ENCODE measurements at places on chromosomes 1 and 21.

- no peak for DNase-seq
Observed at GRCh38 chr1:227887697-227888403, 59.9 kb downstream of the WNT9A start.

DNA sequence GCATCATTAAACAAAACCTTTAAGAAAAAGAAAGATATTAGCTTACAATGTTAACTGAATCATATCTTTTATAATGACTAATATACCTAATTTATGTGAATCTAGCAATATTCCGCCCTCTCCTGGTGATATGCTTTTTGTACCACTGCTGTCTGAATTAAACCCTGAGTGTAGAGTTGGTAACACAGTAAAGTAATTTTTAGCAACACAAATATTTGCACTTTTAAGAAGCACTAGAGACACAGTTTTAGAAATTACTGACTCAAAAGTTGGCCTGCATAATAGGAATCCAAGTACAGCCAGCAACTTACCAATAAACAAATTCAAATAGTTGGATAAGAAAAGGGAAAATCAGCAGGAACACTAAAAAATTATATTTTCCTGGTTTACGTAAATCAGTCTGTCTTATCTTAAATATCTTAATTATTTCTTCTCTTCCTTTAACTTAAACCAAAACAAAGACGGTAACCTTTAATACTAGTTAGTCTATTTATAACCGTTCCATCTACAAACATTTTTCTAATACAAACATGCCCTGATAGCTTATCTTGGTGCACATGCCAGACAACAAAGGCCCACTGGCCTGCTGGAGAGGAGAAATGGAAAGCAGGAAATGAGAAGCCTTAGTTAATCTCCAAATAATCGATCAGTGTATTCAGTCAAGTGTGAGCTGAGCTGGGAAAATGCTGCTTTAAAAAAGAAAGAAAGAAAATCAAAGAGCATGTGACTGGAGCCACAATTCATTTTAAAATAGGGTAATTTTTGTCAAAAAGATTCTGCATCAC lies 246.0 kb downstream of the RERE start:
- no peak for DNase-seq

- no peak for DNase-seq
Observed at GRCh38 chr21:26157801-26158200, 12.8 kb downstream of the APP start.

- DNase-seq = no peak
Observed at GRCh38 chr1:233668146-233668724, 54.3 kb downstream of the KCNK1 start.

GRCh38 chr1:248910761-248911160 lies 4.7 kb downstream of the PGBD2 start:
- no peak for DNase-seq

DNA sequence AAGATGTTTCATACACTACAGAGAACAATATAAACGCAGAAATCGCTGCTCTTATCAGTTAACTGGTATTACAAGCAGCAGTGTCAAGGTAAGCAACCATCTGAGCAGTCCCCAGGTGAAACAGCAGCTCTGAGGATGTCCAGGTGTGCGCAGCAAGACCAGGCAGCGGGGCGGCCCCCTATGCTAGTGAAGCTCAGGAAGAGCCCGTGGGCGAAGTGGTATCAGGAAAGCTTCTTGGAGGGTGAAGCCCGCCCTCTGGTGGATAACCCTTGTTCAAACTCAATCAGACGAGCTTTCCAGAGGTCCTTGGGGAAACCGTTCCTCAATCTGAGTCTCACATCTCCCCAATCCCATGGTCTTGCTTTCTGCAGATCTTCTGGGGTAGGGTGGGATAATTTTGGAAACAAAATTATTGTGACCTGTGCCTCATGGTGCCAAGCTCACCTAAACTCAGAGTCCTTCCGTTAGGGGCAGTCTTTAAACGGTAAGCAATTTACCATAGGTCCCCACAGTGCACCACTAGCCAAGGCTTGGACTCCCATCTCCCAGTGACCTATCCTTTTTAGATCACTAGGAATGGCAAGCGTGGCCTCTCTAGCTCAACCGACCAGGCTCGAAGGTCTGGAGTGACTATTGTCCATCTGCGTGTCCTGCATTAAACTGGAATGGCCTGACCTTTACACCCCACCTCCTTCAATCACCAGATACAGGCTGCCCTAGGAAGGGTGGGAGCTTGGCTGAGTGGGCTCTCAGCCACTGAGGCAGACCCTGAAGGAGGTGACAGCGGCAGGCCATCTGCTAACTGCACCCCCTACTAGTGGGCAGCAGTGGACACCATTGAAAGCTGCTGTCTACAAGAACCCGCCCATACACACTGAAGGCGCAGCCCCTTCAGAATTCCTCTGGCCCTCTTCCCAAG lies 13.6 kb upstream of the FAM110D start:
- DNase-seq = peak; percentile 40

DNA sequence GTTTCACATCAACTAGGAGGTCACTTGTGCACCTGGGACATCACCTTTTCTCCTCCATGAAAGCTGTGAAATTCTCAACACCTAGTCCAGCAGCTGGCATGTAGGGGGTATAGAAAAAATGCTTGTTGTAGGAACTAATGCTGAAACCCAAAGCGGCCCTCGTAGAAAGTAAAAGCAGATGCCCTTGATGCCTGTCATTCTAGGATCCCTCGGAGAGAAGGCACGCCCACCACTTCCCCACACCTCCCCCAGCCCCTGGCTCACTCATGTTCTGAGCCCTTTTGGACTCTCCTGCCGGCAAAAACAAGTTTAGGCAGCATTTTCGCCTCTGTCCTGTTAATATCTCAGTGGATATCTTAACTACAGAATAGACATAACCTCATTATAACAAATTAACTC lies 36.5 kb downstream of the RIPK4 start:
- DNase-seq = no peak

DNA sequence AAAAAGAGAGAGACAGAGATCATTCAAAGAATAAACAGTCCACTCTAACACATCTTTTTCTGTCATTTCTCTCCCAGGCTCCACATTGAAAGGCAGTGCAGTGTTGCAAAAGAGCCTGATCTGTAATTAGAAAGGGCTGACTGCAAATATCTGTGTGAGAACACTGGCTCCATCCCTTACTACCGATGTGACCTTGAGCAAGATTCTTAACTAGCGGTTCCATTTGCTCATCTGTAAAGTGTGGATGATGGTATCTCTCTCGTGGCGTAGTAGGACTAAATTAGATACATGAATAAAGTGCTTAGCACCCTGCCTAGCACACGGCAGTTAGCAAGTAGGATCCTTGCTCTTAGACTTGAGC lies 26.9 kb upstream of the SLC44A3 start:
- no peak for DNase-seq

DNA sequence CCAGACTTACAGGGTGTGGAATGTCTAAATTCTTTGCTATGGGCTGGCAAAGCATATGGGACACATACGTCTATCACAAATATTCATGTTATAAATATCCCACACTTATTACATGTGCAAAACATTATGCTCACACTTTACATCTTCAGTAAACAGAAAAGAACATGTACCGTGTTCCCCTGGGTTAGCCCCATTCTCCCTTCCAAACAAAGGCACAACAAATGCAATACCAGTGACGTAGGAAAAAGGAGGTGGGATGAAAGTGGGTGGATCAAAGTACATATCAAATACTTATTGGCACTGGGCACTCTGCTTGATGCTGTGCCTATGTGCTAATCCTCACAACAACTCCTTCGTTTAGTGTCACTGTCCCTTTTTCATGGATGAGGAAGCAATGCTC lies 170.8 kb downstream of the ZSCAN20 start:
- no peak for DNase-seq

- no peak for DNase-seq
Observed at GRCh38 chr1:84598418-84598817, 24.2 kb upstream of the CTBS start.

DNA sequence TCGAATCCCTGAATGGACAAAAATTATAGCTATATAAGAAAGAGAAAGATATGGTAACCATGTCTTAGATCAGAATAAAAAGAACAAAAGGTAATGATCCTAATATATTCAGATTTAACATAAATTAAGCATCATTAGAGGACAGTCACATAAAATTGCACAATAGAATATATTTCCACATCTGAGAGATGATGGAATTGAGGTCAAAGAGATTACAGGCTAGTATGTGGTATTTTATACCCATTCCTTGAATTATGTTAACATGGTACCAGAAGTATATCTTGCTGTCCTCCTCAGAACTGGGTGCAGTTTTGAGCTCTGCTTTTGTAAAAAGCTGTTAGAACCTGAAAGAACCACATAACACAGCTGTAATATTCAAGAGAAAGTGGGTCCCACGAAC lies 245.6 kb upstream of the HOOK1 start:
- no peak for DNase-seq

- no peak for DNase-seq
Observed at GRCh38 chr1:57966751-57967406, 543.0 kb upstream of the DAB1 start.

DNA sequence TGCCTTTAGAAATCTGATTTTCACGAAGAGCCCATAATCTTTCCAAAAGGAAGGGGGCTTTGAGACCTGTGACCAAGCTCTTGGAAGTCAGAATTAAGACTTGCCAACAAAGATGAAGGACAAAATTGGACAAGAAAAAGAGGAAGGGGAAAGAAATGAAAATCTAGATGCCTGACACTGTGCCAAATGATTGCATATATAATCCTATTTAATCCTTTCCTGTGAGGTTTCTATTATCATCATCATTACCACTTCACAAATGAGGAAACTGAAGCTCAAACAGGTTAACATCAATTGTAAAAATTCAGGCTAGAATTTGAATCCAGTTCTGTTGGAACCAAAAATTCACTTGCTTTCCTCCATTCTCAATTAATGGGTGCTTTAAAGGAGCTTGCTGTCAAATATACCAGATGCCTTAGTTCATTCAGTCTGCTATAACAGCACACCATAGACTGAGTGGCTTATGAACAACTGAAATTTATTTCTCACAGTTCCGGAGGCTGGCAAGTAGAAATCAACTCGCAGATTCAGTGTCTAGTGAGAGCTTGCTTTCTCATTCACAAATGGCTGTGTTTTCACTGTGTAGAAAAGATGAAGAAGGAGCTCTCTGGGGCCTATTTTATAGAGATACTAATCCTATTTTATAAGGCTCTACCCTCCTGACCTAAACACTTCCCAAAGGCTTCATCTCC lies 197.5 kb upstream of the ST6GALNAC5 start:
- DNase-seq = no peak

- DNase-seq = no peak
Observed at GRCh38 chr1:67711855-67712212, 26.8 kb downstream of the GADD45A start.

- DNase-seq = no peak
Observed at GRCh38 chr1:247110627-247111258, 6.6 kb upstream of the ZNF669 start.

GRCh38 chr1:10117865-10118264 lies 85.1 kb downstream of the UBE4B start:
- DNase-seq = no peak

DNA sequence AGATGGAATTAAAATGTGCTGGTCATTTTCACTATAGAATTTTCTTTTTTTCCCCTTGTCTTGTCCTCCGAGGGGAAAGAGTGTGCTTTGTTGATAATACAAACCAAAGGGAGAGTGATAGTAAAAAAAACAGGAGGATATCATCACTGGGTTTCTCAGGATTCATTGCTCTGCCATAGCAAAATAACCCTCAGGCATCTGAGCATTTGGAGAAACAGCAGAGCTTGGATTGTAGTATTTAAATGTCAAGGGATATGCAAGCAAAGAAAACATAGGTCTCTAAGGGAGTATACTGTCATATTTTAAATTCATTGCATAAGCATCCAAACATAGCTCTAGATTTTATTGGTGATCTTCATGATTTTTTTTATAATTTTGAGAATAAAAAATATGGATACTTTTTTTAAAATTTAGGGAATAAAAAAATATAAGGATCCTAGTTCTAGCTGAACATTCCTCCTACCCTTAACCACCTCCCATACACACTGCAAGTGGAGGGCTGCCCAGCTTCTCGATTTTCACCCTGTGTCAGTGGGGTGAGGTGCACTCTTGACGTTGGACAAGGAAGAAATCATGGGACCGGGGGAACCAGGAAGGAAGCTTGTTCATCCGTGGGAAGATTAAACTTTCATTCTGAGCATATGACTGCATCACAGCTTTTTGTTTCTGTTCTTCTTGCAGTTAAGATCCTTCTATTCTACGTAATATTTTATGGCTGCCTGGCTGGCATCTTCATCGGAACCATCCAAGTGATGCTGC lies 4.4 kb downstream of the ATP1B1 start:
- DNase-seq = no peak

DNA sequence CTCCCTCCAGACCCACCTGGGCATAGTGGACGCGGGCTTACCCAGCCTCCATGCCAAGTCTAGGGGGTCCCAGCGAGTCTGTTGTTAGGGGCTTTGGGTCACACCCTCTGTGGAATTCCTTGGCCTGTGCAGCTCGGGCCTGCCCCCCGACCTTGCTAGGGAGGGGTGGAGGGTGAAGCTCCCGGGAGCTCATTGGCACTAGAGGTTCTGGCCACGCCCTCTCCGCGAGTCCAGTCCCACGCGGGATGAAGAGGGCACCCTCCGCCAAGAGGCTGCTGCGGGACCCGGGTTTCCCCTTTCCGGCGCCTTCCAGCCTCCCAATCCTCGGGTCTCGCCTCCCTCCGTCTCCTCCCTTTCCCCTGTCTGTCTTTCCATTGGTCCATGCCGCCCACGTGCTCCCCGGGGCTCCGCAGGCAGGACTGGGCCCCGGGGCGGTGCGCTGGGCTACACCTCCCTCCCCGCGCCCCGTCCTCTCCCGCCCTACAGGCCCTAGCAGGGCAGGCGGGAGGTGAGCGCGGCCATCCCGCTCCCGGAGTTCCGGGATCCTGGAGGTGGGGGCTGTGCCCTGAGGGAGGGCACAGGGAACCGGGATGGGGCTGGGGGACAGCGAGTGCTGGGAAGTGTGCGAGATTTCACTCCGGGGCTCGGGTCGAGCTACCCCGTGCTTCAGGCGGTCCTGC lies 3.5 kb downstream of the RUSC1 start:
- DNase-seq = peak; percentile 86

DNA sequence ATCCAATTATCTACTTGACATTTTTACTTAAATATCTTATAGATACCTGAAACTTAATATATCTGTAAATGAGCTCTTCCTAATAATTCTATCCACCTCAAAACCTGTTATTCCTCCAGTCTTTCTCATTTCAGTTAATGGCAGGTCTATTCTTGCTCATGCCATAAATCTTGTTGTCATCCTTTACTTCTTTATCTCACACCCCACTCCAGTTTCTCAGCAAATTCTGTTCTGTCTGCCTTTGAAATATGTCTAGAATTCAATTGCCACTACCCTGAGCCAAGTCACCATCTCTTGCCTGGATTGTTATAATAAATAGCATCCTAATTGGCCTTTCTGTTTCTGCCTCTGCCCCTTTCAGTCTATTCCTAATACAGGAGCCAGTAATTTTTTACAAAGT lies 105.8 kb downstream of the MAN1A2 start:
- DNase-seq = no peak

GRCh38 chr1:9539829-9540550 lies 725 bp downstream of the SLC25A33 start:
- peak; percentile 25 for DNase-seq

- DNase-seq = no peak
Observed at GRCh38 chr21:33070998-33071769, 1.2 kb downstream of the OLIG1 start.

- DNase-seq = no peak
Observed at GRCh38 chr1:218665221-218665620, 320.1 kb downstream of the TGFB2 start.

- peak; percentile 25 for DNase-seq
Observed at GRCh38 chr1:11598461-11598860, 55.8 kb downstream of the FBXO2 start.
